ENCODE measurements at places on chromosomes 2 and 18.

GRCh38 chr18:35153609-35154272 lies 87.1 kb upstream of the ZNF397 start:
- no peak for DNase-seq

GRCh38 chr2:239109041-239109927 lies 261.4 kb downstream of the TWIST2 start:
- DNase-seq, result no peak

GRCh38 chr2:3399829-3400228 lies 20.3 kb downstream of the TRAPPC12 start:
- DNase-seq, result no peak

DNA sequence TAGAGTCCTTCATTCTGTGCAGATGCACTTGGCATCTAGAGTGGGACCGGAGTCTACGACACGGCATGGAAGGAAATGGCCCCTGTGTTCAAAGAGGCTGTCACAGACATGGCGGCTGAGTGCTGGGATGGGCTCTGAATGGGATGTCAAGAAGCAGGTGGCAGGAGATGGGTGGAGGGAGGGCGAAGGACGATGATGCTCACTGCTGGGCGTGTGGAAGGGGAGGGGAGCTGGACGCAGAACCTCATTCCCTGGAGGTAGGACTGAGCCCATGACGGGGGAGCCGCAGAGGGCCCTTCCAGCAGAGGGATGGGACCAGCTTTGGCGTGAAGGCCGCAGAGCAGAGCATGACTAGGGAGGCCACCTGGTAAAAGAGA lies 18.8 kb upstream of the ALPI start:
- no peak for DNase-seq

DNA sequence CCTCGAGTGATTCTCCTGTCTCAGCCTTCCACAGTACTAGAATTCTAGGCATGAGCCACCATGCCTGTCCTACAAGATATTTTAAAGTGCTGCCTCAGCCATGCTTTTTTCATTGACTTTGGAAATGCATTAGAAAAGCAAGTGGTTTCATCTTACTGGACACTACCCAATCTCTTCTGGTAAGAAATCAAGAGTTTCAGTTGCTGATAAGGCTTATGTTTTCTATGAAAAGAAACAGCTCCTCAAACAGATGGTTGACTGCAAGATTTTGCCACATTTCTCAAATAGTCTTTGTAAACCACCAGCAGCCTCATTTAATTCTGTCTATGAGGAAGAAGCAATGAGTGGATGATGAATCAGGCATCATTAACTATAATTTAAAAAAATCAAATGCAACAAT lies 264.5 kb upstream of the LRP1B start:
- no peak for DNase-seq

- DNase-seq, result no peak
These were observed 112.3 kb downstream of the GALNT1 start for GRCh38 chr18:35693829-35694228.

- no peak for DNase-seq
These were observed 197.6 kb downstream of the NDUFA10 start for GRCh38 chr2:239827523-239827890.

DNA sequence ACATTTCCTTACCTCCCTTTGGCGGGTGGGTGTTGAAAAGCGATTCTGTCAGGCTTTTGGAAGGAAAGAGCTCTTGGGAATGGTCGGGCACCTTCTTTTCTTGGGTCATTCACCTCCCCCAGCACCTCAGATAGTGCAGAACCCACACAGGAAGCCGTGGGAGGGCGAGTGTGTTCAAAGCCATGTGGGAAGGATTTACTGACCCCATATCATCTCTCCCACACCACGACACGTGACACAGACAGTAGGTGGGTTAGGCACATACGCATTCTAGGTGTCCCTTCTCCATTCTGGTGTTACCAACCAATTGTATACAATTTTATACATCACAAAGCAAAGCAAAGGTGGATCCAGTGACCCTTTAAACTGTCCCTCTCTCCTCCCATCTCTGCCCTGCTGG lies 263.7 kb upstream of the REV1 start:
- no peak for DNase-seq

- no peak for DNase-seq
These were observed 368.2 kb downstream of the EPHA4 start for GRCh38 chr2:221203856-221204255.

DNA sequence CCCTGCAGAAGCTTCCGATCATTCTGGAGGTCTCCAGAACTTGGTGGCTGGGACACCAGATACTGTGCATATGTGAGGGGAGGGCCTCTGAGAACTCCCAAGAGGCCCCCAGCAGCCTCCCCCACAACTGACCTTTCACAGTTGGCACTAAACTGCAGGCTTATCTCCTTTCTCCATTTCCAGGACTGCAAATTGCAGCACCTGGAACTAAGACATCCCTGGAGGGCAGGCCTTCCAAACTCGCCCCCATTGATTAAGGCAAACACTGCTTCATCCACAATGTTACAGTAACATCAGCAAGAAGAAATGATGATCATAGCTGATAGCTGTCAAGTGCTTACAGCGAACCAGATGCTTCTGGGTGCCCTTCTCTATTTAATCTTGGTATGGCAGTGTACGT lies 67.9 kb downstream of the TGOLN2 start:
- DNase-seq, result no peak

- no peak for DNase-seq
These were observed 21.5 kb downstream of the RPL37A start for GRCh38 chr2:216520112-216520511.

- DNase-seq, result no peak
These were observed 124.5 kb upstream of the CCDC150 start for GRCh38 chr2:196515051-196515450.

- DNase-seq, result no peak
These were observed 188.2 kb downstream of the LTBP1 start for GRCh38 chr2:33134791-33135560.

- no peak for DNase-seq
These were observed 12.7 kb downstream of the INPP1 start for GRCh38 chr2:190355968-190356644.

DNA sequence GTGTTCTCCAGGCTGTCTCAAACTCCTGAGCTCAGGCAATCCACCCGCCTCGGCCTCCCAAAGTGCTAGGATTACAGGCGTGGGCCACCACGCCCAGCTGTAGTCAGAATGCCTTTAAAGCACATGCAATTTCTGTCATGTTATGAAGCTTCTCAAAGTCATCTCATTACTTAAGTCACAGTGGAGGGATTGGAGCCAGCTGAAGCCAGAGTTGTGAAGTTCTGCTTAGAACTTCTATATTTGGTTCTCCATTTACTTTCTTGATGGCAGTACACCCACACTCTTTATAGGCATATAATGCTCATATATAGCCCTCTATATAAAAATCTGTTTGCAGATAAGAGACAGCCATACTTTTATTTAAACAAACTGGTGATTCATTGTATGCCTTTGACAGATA lies 68.8 kb upstream of the CWC22 start:
- DNase-seq, result no peak

DNA sequence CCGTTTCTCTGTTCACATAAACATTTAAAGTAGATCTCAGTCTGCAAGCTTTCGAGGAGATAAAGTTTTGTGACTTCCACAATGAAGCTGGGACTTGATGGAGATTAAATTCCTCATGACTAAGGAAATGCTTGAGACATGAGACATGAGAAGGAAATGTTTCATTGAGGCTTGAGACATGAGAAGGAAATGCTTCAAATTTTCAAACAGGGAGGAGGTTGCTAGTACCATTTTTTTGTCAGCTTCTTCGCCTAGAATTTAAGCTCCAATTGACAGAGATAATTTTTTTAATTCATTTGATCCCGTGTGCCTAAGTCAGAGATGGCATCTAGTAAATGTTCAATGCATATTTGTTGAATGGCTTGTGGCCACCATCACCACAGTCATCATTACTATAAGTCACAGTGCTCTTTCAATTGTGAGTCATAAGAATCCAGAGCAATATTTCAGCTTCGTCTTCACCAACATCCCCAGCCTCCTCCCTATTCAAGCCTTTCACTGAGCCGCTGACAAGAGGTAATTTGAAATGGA lies 543 bp upstream of the MARCHF4 start:
- DNase-seq, result no peak

Data from HuH-7.5 (cell line).